ENCODE measurements at places on chromosomes 3 and 15.

DNA sequence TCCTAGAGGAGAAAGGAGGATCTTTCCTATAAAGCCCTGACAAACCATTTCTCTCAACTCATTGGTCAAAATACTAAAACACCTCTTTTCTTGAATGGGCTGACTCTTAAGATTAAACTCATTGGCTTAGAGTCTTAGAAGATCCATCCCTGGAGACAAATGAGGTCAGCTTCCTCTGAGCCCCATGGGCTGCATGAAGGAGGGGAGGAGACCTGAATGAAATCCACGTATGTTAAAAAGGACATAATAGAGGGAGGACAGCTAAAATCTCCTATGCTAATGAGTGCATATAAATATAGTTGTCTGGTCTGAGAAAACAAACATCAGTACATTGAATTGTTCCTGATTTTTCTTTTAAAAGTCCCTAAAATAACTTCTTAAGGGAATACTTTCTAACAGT is 255.0 kb downstream of the TBL1XR1 start:
- no peak for DNase-seq

GRCh38 chr3:188832961-188833721 is 338.6 kb upstream of the TPRG1 start:
- DNase-seq = no peak

DNA sequence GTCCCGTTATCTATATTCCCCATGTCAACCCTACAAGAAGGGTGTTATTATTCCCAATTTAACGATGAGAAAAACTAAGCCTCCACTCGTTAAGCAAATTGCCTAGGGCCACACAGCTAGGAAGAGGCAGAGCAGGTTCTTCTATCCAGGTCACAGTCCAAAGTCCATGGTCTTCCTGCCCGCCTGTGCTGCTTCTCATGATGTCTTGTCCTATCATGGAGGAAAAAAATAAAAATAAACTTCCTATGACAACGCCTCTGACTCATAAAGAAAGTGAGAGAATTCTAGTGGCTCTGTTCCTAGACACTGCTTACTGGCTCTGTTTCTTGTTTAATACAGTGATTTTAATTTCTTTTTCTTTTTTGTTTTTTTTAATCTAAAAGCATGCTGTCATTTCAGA is 9.7 kb downstream of the COL8A1 start:
- no peak for DNase-seq

- DNase-seq = no peak
These were observed 585.1 kb upstream of the SUCLG2 start for GRCh38 chr3:68239542-68239941.

DNA sequence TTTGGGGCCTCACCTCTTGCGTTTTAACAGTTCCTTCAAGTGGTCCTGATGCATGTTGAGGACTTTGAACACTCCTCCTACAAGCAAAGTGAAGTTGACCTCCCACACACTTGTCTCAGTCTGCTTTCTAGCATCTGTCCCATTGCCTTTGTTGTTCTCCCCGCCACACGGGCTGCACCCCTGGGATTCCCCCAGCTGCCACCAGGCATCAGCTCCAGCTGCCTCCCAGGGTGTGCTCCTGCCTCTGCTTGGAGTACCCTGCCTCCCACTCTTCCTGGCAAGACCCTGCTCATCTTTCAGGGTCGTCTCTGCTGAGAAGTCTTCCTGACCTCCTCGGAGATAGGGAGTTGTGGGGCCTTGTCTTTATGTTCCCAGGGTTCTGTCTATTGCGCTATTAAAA is 52.2 kb downstream of the IGF1R start:
- peak; percentile 14 for DNase-seq

DNA sequence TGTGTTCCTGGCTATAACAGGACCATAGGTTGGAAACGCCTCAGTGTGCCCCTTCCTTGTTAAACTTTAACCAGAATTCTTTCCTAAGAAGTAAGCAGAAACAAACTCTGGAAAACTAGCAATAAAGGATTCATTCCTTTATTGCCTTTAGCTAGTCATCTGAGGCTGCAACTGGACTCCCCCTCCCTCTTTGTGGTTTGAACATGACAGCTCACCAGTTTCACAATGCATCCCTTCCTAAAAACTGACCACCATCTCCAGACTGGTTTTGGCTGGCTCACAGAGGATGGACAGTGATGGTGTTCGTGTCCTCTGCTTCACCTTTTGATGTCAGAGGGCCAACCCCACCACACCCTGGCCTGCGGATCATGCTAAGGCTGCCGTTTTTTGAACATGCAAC is 27.9 kb upstream of the TGFBR2 start:
- no peak for DNase-seq

DNA sequence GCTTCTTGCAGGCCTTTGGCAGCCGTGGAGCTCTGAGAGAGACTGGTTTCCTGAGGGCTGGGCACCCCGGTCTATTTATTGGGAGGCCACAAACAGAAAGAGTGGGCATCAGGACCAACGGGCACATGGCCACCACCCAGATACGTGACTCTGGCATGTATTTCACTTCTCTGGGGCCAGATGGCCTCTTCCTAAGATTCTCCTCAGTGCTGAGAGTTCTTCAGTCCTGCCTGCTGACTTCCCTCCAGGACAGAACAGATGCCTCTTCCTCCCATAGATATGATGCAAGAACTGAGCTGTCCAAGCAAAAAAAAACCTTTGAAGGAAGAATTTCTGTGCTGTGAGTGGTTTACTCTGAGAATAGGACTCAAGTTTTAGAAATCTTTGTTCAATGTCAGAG is 107.7 kb downstream of the IGF2BP2 start:
- no peak for DNase-seq

DNA sequence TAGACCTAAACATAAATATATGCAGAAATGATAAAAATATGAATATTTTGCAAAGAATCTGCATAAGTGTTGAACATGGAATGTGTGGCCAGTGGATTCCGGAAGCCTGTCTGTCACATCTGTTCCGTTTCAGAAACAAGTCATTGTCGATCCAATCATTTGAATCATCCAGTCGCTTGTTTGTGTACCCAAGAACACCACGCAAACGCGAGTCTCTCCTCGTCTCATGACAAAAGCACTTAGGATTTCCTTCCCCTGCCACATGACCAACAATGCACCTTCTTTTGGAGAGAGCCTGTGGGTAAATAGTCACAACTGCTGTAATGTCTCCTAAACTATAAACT is 80.2 kb downstream of the FMN1 start:
- DNase-seq = no peak

- DNase-seq = no peak
These were observed 40.9 kb downstream of the CPN2 start for GRCh38 chr3:194310060-194310835.

DNA sequence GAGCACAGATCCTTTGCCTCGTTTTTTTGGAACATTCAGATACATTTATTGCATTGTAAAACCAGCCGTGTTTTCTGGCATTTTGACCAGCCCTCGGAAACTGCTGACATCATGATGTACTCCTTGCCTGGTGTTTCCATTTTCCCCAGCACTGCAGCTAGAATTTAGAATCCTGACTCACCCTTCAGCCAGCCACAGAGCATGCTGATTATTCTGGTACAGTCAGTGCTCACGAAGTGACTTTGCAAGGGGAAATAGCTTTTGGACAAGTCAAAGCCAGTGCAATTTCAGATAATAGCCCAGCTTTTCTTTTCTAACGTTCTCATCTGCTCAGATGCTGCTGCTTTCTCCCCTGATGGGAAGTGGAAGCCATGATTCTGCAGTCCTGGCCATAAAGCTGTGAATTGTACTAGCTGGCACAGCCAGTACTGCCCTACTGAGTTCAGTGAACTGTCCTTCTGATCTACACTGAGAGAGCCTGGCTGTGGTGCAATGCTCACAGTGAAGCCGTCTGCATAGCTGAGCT is 12.1 kb upstream of the CNBP start:
- no peak for DNase-seq

- DNase-seq = no peak
These were observed 64.8 kb upstream of the BCL6 start for GRCh38 chr3:187810021-187810446.

- DNase-seq = no peak
These were observed 69.3 kb downstream of the TNFAIP8L3 start for GRCh38 chr15:51025454-51025846.

DNA sequence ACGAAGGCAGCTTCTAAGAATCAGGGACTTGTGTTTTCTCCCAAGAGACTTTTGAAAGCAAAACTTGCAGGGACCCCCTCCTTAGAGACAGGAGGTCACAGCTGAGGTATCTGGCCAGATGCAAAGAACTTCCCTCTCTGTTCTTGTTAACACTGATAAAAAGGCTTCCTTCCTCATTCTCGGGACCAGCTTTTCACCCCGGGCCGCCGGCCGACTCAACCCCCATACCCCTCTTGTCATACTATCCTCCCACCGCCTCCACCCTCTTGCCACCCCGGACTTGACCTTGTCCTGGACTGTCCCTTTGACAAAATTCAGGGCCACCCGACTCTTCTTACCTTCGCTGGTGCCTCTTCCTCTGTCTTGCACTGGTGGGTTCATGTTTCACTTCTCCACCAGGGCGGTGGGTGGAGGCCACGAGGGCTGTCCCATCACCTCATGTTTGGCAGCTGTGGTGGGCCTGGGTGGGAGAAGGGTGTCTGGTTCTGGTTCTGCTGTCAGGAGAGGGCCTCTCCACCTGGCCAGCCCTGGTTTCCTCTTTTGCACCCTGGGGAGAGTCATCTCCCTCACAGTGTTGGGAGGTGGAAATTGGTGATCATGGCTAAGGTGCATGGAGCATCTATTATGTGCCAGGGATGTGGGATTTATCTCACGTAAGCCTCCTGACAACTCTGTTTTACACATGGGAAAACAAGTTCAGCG is 32.5 kb downstream of the BHLHE40 start:
- no peak for DNase-seq

- no peak for DNase-seq
These were observed 1036.1 kb downstream of the MCTP2 start for GRCh38 chr15:95267481-95267880.

DNA sequence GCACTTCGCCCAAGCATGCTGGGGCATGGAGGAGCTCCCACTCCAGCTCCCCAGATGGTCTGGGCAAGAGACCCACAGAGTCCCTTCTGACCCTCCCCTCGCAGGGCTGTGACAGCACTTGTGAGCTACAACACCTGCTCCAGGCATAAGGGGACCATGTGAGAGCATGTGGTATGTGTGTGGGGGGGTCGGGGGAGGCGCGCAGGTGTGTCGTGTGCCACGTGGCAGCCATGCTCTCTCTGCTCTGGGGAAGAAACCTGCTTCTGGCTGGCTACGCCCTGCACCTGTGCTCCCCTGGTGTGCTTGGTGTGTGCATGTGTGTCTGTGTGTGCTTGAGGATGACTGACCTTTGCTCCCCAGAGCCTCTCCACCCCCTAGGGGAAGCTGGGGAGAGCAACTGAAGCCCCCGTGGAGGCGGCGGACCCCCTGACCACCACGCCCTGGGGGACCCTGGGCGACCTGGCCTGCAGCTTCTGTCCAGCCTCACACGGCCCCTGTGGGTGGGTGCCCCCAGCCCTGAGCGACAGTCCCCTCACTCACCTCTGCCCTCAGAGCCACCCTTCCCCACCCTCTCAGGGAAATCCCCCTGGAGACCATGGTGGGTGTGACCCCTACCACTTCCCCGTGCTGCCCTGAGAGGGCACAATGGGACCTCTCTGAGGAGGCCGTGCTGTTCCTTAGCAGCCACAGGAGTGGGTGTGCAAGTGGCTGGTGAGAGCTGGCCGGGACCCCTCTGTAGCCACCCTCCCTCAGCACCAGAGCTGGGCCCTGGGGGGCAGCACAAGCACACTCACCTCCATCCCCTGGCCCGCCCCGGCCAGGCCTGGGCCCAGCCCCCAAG is 16.6 kb upstream of the SEC13 start:
- no peak for DNase-seq

- no peak for DNase-seq
These were observed 136.9 kb downstream of the PLCL2 start for GRCh38 chr3:17021614-17022013.

GRCh38 chr3:178735032-178735674 is 198.9 kb downstream of the KCNMB2 start:
- no peak for DNase-seq

All from stimulated activated CD4-positive, alpha-beta T cell treated with anti-CD3 and anti-CD28 coated beads, Interleukin-15, amount 100 ng/mL, for 24 hours (primary cell).